GM23338 (cell line): ENCODE measurements at places on chromosomes 7 and 10.

GRCh38 chr10:123140164-123140982 lies 4.6 kb downstream of the HMX3 start:
- DNase-seq: peak; percentile 71

- DNase-seq: peak; percentile 26
Measured at GRCh38 chr7:8084836-8085235, 116.2 kb downstream of the GLCCI1 start.

- DNase-seq: no peak
Measured at GRCh38 chr7:85931919-85932318, 711.8 kb upstream of the GRM3 start.

- DNase-seq: no peak
Measured at GRCh38 chr10:119483839-119484238, 58.7 kb downstream of the RGS10 start.

DNA sequence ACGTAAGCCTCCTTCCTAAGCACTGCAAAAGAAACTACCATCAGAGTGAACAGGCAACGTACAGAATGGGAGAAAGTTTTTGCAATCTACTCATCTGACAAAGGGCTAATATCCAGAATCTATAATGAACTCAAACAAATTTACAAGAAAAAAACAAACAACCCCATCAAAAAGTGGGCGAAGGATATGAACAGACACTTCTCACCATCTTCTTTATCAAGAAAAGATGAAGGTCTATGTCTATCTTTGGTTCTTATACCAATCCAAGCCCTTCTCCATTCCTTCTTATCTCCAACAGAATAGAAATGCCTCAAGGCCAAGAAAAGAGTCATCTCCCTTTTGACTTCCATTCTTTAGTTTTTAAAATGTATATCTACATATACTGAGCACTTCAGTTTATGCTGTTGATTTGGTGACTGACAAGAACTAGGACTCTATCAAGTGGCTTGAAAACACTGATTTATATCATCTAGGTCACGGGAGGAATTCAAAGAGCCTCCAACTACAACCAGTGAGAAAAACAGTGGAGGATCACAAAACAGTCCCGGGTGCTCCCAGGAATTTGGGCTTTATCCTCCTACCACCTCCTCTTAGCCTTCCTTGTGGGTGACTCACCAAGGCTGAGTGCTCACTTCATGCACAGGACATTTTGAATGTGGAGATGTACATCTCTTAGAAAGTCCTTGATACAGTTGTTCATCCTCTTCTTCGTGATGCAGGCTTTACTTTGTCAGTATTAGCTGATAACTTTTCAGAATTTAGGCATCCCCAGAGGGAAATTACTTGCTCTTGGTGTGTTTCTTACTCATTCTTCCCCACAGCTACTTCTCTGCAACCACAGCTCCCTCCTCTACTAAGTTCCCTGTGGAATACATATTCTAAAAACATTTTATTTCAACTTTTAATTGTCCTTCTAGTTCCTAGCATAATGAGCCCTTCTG lies 15.4 kb downstream of the TAS2R41 start:
- no peak for DNase-seq

GRCh38 chr10:70474780-70475179 lies 3.8 kb upstream of the PALD1 start:
- no peak for DNase-seq

- no peak for DNase-seq
Measured at GRCh38 chr7:15874774-15875173, 188.3 kb upstream of the MEOX2 start.

GRCh38 chr10:49749556-49750491 lies 12.3 kb downstream of the OGDHL start:
- DNase-seq: no peak

GRCh38 chr10:69726850-69727249 lies 74.9 kb upstream of the COL13A1 start:
- no peak for DNase-seq

DNA sequence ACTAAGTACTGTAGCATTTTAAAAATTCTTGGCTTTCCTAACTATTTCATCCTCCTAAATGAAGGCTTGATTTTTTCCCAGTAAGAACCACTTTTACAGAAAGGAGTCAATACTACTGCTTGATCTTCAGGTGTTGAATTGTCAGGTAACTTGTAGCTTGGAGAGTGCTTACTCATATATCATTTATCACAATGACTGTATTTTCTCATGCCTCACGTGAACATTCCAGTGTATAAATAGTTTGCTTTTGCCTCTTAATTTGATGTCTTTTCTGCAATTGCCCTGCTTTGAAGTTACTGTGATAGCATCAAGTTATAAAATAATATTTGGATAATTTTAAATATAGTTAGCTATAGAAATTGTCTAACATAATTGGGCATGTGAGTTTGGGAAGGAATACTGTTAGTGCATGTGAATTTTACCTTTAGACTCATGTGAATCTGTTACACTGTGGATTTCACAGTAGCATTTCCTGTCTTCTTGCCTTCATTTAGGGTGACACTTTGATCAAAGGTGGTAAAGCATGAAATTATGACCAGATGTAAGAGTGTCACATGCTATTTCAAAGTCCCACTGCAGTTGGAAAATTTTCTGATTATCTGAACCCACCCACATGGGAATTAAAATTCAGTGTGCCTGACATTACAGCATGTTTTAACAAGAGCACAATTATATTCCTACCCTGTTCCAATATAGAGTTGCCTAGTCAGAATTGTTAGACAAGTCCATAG lies 962.8 kb downstream of the DNAJB9 start:
- no peak for DNase-seq

GRCh38 chr7:128209229-128210035 lies 31.6 kb upstream of the LEP start:
- peak; percentile 85 for DNase-seq

DNA sequence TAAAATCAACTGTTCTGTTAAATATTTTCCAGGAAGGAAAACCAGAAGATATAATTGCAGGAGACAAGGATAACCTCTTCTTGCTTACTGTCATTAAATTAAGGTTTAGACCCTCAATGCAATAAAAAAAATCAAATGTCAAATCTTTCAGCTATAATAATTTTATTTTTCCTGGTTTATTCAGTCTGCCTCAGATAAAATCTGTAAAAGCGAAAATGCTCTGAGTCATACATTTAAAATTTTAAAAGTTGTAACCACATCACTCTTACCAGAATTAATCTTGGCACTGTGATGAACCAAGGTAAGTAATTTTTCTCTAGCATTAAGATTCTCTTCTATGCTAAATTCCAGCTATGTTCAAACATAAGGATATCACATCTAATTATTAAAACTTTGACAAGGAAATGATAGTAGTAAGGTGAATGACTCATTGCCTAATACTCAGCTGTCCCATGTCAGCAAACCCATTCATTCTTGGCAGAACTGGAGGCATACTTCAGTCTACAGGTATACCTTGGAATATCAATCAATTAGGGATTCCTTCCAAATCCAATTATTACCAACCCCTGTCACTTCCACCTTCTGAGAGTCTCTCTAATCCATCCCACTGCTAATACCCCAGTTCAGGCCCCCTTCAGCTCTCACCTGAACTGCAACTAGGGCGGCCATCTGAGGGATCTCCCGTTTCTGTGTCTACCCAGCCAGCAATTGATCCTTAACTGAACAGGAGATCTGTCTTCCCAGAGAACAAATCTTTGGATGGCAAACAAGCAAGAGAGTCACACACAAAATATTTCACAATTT lies 434.1 kb downstream of the GRM8 start:
- DNase-seq: no peak

DNA sequence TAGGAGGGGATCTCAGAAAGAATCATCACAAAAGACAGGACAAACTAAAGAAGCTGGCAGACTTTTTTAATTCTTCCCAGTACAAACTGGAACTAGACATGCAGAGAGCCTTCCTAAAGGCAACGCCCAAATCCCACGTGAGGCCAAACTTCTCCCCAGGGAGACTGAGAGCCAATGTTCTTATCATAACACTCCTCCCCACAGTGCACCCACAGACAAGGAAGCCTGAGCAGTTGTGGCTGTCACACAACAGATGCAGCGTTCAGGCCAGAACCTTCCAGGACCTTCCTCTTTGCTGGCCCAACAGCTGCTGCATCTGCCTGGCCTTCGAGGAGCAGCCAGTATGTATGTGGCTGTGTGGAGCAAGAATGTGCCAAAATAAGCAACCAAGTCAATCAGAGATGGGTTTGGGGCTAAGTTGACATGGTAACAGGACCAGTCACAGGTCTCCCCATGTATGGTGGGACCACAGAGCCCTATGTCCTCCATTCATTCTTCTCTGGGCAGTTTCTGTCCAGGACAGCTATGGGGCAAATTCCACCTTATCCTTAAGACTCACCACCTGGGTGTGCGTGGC lies 34.9 kb downstream of the SRPK2 start:
- no peak for DNase-seq

DNA sequence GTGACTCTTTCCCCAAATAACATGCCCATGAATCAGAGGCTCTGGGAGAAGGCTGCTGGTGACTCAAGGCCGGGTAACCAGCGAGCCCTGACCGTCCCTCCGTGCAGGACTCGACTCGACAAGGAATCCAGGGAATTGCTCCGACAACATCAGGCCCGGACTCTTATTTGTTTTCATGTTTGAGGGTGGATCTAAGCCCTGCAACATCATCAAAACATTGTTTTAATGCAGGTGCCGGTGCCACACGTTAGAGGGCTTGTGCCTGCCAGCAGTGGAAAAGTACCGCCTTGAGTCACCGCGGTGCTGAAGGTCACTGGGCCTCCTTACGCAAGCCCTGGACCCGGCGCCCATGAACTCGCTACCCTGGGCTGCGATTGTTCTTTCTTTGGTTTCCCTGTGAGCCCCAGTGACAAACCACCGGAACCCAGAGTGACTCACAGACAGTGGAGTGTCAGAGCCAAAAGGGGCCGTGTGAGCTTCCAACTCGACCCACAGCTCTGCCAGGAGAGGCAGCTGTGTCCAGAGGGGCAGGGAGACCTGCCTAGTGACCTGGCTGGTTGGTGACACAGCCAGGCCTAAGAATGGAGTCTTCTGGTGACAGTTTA lies 139.4 kb upstream of the SHH start:
- no peak for DNase-seq

GRCh38 chr7:25495342-25496250 lies 267.3 kb upstream of the NPVF start:
- no peak for DNase-seq

- no peak for DNase-seq
Measured at GRCh38 chr7:44279286-44279685, 46.1 kb downstream of the CAMK2B start.

GRCh38 chr7:143223784-143224183 lies 1.9 kb downstream of the TAS2R40 start:
- DNase-seq: no peak

- no peak for DNase-seq
Measured at GRCh38 chr10:102770792-102771191, 27.0 kb downstream of the WBP1L start.
